ENCODE measurements at places on chromosomes 6 and 20. TPM values are rescaled to one million over a fixed set of nuclear protein-coding genes. Genes with fewer than 3 reads are reported as not detected.

Gene PDE7B
- total RNA-seq = 4.4 TPM

Gene FOXS1
- total RNA-seq = 6.1 TPM

Gene BPIFB4
- not detected for total RNA-seq

Gene EXOC2
- 16.2 TPM for total RNA-seq

Gene LY6G6F
- total RNA-seq = not detected

Gene MAS1L
- not detected for total RNA-seq

Gene SDCBP2
- 2.7 TPM for total RNA-seq

Gene PAK5
- not detected for total RNA-seq

Gene OXT
- not detected for total RNA-seq

Gene GLP1R
- 0.08 TPM for total RNA-seq

Gene FAM184A
- total RNA-seq = 0.40 TPM

Gene SNX9
- 34.2 TPM for total RNA-seq

Gene VNN1
- total RNA-seq = 0.30 TPM

Gene SNX21
- 19.5 TPM for total RNA-seq

Gene FRK
- 2.6 TPM for total RNA-seq

Gene MUC22
- not detected for total RNA-seq

Gene GPX5
- total RNA-seq = not detected

Gene RUNX2
- 3.1 TPM for total RNA-seq

Gene SLC32A1
- not detected for total RNA-seq

Gene MUC21
- not detected for total RNA-seq

Gene SUN5
- total RNA-seq = not detected

GRCh38 chr6:43287717-43288679 is 10.1 kb upstream of the SLC22A7 start:
- DNase-seq = no peak

- DNase-seq = no peak
Measured at GRCh38 chr6:148689168-148689567, 57.7 kb upstream of the UST start.

- DNase-seq = no peak
Measured at GRCh38 chr6:156925718-156926607, 148.8 kb downstream of the ARID1B start.

GRCh38 chr6:143803769-143804568 is 39.2 kb upstream of the LTV1 start:
- DNase-seq = no peak

- DNase-seq = no peak
Measured at GRCh38 chr6:146856296-146856695, 257.5 kb downstream of the ADGB start.

DNA sequence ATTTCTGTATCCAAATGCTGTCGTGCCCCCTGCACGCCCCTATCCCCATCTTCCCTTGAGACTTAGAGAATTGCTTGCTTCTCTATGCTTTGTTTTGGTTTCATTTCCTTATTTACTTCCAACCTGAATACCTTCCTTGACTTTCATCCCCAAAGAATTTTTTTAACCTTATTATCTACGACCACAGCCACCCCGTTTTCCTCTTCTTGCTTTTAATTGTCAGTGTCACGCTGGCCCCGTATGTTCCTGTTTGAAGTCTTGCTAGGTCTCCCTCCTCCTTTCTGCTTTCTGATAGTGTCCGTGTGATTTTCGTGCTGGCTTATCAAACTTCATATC is 40.1 kb downstream of the RNF217 start:
- DNase-seq = no peak

GRCh38 chr20:41411391-41411847 is 44.8 kb upstream of the EMILIN3 start:
- no peak for DNase-seq

GRCh38 chr6:106086814-106087175 is 659 bp downstream of the PRDM1 start:
- no peak for DNase-seq

GRCh38 chr20:32547753-32548034 is 37.4 kb downstream of the NOL4L start:
- DNase-seq = no peak

DNA sequence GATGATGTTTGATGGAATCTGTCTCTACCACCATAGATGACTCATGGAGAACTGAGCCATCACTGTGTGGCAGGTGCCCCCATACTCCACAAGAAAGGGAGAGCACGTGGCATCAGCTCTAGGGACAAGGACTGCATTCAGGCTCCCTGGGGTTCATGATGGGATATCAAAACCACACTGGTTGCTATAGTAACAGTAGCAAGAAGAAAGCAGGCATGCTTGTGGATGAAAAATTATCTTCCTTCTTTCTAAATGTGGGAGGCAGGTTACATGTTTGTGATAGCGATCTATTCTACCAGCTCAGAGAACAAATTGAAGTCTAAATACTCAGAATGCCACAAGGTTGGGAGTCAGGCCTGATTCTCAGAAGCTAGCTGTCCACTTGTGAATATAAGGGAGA is 224.2 kb downstream of the ARHGAP18 start:
- DNase-seq = no peak

GRCh38 chr6:98828941-98829411 is 5.4 kb upstream of the POU3F2 start:
- no peak for DNase-seq

DNA sequence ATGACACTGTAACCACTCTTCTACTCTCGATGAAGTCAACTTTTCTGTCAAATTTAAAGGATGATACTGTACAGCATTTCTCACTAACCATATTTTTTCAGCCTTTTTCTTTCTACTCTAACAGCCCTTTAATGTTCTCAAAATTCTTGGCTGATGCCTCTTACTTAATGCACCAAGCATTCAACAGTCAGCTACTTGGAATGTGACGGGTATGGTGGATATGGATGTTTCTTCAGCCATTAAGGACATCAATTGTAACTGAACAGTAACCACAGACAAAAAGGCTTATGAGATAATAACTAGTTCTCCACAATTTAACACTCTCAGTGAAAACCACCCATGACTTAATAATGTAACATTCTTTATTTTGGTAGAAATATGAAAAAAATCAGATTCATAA is 467.2 kb upstream of the ZNF337 start:
- DNase-seq = no peak

GRCh38 chr6:84769306-84769705 is 4.9 kb upstream of the TBX18 start:
- DNase-seq = no peak

GRCh38 chr6:105733556-105734162 is 330.8 kb upstream of the PREP start:
- no peak for DNase-seq

DNA sequence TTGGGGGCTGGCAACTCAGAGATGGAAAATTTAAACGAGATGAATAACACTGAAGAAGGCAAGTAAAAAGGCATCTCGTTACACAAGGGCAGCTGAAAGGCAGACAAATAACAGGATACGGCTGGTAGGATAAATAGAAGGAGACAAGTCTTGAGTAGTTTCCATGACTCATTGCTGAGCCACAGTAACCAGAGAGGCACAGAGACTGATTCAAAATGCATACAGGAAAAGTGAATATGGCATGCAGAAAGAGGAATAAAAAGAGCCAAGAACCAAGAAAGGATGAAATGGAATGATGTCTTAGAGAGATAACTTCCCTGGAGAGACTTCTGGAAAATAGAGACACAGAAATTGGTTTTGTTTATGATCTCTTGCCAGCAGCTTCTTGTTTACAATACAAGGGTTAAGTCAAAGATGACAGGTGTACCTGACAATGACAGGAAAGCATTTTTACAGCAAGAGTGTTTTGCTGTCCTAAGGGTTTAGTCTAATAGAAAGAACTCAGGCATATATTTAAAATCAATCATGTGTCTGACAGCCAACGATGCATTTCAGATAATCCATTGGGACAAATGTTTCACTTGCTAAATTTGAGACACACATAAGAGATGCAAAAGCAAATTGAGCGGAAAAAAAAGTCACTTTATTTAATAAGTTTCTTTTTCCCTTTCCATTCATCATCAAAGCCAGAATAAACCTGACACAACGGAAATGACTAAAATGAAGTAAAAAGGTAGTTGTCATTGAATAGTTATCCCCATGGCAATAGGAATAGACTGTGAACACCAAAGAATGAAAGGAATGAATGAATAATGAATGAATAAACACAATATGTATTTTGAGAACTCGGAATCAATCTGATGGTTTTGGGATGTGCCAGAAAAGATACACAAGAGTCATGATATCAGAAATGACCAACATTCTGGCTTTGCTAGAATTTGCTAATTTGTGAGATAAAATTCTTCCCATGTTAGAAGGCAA is 68.0 kb upstream of the KCNQ5 start:
- DNase-seq = no peak

GRCh38 chr20:33784225-33784624 is 26.9 kb upstream of the CHMP4B start:
- no peak for DNase-seq

DNA sequence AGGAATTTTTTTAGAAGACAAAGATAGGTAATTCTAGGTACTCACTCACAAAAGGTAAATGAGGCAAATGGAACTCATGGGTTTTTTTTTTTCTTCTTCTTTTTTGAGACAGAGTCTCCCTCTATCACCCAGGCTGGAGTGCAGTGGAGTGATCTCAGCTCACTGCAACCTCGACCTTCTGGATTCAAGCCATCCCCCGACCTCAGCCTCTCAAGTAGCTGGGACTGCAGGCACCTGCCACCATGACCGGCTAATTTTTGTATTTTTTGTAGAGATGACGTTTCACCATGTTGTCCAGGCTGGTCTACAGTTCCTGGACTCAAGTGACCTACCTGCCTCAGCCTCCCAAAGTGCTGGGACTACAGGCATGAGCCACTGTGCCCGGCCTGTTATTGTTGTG is 126.1 kb downstream of the LRRC1 start:
- DNase-seq = no peak

DNA sequence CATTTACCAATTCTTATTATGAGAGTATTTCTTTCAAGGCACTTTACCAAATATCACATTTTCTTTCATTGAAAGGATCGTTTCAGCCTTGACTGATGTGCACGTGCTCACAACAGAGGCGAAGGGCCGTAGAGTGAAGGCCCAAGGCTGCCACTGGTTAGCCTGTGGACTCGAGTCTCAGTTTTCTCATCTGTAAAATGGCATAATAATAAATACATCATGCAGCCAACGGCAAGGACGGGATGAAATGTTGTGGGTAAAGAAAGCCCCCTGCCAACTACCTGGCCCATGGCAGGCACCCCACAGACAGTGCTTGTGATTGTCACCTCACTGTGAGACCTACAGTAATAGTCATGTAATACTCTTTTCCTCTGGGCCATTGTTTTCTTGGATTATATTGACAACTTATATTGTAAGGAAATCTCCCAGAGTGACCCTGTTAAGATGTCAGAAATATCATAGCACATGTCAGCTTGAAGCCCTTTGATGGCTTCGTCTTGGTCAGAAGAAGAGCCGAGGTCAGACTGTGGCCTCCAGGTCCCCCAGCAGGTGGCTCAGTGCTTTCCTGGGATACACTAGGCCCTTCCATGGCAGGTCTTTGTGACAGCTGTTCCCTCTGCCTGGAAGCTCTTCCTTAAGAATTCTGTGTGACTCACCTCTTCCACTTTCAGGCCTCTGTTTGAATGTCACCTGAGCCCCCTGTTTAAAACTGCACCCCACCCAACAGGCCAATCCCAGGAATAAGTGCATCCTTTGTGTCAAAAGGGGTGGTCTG is 36.3 kb downstream of the FAM50B start:
- no peak for DNase-seq

GRCh38 chr20:63968928-63969760 is 586 bp downstream of the ZNF512B start:
- DNase-seq = peak; percentile 72

GRCh38 chr20:17108896-17109295 is 117.9 kb upstream of the PCSK2 start:
- no peak for DNase-seq

DNA sequence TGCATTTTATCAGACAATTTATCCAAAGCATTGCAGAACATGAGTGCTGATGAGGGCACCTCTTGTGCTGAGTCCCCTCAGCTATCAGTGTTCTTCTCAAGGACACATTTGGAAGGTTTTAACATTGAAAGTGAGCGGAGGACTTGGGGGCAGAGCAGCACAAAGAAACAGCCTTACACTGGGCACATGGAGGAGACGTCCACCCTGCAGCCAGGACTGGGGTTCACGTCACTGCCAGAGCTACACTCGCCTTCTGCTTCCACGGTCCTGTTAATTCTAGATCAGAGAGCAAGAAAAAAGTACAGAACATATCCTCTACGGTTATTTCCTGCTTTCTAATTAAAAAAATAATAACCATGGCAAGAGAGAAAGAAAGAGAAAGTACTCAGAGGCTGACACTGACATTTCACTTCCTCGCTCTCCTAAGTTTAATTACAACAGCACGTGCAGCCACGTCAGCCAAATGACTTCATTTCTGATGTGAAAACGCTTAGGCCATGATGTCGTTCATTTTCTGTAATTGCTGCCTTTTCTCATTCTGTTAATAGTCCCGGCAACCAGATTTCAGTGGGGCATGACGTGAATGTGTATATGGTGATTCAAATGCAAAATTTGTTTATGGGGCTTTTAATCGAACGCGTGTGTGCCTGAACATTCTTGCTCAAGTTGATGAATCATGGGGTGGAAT is 5.1 kb downstream of the PRND start:
- no peak for DNase-seq

GRCh38 chr20:22577515-22578220 is 6.7 kb downstream of the FOXA2 start:
- no peak for DNase-seq

- no peak for DNase-seq
Measured at GRCh38 chr6:101926149-101926925, 532.8 kb downstream of the GRIK2 start.

DNA sequence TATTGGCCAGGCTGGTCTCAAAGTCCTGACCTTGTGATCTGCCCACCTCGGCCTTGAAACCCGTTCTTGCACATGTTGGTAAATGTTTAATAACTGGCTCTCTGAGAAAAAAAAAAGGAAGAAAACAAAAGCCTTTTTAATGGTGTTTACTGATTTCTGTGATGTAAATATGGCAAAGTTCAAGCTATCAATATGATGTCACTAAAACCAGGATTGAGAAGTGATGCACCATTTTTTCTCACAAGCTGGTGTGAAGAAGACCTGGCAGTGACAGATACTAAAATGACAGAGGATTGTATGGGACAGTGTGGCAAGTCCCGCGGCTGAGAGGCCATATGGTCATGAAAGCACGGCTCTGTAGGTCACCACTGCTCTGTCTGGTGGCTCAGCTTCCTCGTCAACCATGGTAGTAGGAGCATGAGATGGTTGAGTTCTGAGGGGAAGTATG is 196.3 kb upstream of the SUPT3H start:
- DNase-seq = no peak

GRCh38 chr6:37618916-37619590 is 78.6 kb downstream of the MDGA1 start:
- no peak for DNase-seq

DNA sequence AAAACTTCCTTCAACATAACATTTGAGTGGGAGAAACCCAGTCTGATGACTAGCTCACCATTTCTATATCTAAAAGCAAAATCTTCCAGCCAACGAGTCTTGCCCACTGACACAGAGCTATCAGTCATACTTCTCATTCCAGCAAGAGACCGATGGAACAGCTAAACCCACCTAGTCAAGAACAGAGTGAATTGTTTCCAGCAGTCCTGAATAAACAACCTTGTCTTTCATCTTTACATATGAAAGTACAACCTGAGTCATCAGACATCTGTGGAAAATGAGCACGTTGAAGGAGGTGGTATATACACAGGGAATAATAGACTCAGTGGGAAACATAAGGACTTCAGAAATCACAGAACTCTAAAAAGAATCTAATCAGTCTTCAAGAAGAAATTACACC is 23.8 kb downstream of the NRSN1 start:
- DNase-seq = no peak

- peak; percentile 96 for DNase-seq
Measured at GRCh38 chr20:51456511-51457509, 85.7 kb downstream of the NFATC2 start.

GRCh38 chr6:27886073-27886472 is 26.1 kb downstream of the OR2B2 start:
- no peak for DNase-seq

GRCh38 chr20:36315545-36316351 is 9.6 kb downstream of the DLGAP4 start:
- peak; percentile 67 for DNase-seq

Measured in cardiac septum (tissue), 1 donor.